ENCODE measurements at places on chromosomes 13 and 19.

DNA sequence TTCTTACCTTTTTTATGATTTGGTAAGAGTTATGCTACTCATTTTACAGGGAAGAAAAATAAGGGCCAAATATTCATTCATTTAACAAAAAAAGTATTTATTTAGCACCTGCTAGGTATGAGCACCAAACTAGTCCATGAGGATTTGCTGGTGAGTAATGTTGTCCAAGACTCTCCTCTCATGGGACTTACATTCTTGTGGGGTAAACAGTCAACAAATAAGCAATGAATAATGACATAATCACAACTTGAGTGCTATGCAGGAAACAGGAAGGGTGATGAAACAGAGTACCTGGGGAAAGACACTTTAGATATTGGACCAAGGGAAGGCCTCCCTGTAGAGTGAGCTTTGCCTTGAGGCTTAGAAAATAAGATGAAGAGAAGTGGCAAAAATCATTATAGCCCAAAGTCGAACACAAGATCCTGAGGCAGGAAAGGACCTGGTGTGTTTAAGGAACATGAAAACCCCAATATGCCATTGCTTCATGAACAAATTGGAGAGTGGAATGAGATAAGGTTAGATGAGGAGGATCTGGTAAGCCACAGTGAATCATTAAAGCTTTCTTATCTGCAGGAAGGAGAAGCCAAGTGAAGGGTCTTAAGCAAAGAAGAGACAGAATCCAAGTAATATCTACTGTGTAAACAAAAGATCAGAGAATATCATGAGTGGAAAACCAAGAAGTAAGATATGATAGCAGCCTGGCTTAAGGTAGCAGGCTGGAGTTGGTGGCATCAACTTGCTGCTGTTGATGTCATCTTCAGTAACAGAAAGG, 294.5 kb upstream of the NBEA start:
- DNase-seq = no peak

- DNase-seq = no peak
Observed at GRCh38 chr19:55392820-55393761, 7.4 kb downstream of the RPL28 start.

- no peak for DNase-seq
Observed at GRCh38 chr13:96822895-96823294, 171.4 kb downstream of the OXGR1 start.

DNA sequence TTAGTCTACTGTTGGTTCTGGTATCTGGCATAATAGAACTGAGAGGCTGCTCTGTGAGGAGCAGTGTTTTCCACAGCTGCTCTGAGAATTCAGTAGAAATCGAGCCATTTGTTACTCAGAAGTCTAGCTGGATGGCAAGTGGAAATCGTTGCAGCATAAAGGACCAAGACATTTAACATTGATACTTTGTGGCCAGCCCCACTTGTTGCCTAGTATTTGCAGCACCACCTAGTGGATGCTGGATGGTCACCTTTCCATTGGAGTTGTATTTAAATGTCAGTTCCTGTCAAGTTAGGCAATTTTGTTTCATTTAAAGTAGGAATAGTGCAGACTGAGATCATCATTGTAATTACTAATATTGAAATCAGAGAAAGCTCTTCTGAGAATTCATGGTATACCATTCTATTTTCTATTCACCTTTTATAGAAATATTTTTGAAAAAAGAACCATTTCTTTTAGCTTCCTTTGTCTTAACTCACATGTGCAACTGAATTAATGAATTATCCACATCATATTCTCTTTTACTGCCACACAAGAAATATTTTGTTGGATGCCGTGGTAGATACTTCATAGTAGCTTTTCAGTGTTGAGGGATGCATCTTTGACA, 64.6 kb downstream of the PDS5B start:
- DNase-seq = peak; percentile 67

GRCh38 chr19:2060884-2061494, 9.9 kb upstream of the MKNK2 start:
- peak; percentile 57 for DNase-seq

DNA sequence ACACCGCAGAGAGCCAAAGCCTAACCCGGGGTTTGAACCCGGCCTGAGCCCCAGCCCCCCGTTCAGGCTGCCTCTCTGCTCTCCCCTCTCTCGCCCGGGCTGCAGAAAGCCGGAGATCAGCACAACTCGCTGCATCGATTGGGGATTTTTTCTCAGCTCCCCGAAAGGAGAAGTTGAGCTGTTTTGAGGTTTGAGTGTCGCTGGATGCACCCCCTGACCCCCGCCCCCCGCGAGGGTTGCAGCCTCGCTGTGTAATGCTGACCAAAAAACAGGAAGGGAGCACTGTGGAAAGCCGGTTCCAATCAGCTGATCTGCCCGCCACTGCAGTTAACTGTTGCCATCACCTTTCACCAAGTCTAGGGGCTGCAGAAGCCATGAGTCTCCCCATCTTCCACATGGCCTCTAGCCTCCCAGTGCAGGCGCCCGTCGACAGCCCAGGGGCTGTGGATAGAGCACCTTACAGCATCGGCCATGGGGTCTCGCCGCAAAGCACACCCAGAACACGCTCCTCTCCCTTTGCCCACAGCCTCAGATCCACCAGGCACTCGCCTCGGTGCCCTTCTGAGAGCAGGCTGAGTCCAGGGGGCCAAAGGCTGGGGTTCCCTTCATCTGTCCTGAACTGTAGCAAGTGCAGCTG, 34.5 kb downstream of the MYO9B start:
- no peak for DNase-seq

DNA sequence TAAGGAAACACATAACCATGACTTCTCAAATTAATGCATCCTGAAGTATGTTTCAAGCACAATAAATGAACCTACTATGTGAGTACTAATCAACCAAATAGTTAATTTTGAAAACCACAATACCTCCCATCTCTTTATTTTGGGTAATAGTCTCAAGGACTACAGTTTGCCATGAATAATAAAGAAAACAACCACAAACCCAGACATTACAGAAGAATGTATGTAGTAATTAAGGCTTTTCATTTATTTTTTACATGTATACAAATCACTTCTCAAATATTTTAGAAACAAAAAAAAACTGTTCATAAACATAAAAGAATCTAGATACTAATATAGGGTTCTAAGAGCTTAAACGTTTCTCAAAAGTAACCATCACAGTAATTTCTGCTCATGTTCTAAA, 6.8 kb downstream of the KATNAL1 start:
- DNase-seq = no peak

- DNase-seq = peak; percentile 97
Observed at GRCh38 chr19:15836330-15837220, 21.1 kb upstream of the OR10H1 start.

GRCh38 chr13:66659286-66659685, 570.9 kb downstream of the PCDH9 start:
- no peak for DNase-seq

- DNase-seq = no peak
Observed at GRCh38 chr19:18168673-18169381, 4.8 kb upstream of the IFI30 start.

DNA sequence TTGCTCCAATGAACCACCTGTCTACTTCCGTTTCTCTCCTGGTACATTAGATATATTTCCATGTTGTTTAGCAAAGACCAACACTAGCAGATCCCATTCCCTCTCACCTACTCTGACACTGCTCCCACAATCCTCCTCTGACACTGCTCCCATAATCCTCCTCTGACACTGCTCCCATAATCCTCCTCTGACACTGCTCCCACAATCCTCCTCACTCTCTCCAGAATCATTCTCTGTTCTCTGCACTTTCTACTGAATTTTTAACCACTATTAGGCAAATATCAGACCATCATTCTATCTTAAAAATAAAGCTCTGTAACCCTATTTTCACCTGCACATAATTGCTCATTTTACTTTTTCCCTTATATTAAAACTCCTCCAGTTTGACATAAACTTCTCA, 578.5 kb upstream of the PCDH20 start:
- no peak for DNase-seq

DNA sequence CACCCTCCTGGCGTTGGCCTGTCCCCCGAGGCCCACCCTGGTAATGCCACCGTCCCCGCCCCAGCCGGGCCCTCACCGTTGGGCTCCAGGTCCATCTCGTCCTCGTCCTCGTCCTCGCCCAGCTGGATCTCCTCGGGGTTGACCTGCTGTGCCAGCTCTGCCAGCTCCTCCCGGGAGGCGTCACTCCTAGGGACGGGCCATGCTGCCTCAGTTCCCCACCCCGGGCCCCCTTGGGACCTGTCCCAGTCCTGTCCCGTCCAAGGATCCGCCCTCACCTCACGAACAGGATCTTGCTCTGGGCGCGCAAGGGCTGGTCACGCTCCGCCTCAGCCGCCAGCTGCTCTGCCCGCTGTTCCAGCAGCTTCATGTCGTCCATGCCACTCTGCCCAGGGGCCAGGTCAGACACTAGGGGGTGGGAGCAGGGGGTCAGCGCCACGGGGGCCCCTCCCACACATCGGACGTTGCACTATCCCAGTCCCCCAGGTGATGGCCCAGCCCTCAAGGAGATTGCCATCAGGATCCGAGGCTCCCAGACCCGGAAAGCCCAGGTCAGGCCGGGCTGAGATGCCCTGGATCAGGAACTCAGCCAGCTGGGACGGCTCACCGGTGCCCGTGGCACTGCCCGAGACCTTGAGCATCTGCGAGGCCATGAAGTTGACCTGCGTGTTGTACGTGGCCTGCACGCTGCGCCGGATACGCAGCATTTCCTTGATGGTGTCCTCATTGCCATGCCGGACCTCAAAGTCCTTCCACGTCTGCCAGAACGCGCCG, 9.5 kb downstream of the XAB2 start:
- no peak for DNase-seq

- no peak for DNase-seq
Observed at GRCh38 chr13:51347099-51347498, 7.6 kb downstream of the SERPINE3 start.

DNA sequence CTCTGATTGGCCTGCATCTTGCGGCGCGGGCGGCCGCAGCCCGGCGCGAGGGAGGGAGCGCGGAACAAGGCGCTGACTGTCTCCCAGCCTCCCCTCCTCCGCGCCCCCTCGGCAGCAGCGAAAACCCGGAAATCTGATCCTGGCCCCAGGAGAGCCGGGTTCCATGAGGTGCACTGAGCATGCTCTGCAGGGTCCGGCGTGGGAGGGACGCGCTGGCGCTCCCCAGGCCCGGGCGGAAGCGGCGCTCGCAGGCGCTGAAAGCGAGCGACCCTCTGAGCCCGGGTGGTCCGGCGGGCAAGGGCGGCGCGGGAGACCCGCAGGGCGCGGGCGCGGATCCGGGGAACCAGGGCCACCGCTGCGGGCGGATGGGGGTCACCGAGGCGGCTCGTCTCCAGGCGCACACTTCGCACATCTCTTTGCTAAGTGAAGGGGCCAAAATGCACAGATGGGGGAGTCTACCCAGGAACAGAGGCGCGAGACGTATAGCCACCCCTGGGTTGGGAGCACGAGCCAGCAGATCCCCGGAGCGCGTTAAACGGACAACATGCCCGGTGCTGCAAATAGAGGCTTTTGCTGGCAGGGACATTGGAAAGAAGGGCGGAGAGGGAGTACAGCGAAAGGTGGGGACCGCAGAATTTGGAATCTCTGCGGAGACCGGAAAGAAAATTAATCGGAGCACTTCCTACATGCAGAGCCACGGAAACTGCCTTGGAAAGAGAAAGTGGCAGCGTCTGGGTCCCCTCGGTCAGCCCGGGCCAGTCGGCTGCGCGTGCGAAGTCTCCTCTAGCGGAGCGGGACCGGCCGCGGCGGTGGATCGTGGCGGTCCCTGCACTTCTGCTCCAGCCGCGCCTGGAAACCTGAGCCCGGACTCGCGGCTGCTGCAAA, 510 bp upstream of the PCDH9 start:
- DNase-seq = peak; percentile 88

DNA sequence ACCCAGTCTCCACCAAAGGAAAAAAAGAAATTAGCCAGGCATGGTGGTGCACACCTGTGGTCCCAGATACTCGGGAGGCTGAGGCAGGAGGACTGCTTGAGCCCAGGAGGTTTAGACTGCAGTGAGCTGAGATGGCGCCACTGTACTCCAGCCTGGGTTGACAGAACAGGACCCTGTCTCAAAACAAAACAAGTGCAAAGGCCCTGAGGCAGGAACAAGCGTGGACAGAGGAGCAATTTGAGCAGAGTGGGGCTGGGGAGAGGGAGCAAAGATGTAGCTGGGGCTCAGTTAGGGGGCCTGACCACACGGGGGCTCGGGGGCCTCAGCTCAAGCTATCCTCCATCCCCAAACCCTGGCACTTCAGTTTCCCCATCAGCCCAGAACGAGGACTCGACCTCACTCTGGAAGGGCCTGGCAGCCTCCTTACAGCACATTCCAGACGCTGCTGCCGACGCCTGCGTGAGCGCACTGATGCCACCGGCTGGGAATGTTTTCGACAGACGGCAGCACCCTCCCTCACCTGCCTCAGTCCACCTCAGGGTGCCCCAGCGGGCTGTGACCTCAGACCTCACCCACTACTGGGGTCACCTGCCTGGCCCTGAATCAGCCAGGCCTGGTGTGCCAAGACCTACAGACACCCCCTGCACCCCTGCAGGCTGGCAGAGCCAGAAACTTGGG, 1.8 kb upstream of the POLRMT start:
- no peak for DNase-seq

GRCh38 chr13:32278426-32278825, 36.7 kb downstream of the ZAR1L start:
- DNase-seq = no peak

DNA sequence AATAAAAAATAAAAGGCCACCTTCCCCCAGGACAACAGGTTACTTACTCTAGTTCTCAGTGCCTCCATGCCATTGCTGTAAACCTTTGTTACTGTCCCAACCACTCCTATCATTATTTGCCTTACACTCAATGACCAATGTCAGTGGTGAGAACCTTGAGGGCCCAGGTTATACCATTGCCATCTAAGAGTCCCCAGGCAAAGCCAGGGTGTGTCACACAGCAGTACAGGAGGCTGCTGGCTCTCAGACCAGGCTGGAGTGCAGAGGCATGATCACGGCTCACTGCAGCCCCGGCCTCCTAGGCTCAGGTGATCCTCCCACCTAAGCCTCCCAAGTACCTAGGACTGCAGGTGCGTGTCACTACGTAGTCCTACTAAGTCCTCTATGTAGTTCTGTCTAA, 6.1 kb downstream of the ELAVL1 start:
- no peak for DNase-seq

- DNase-seq = no peak
Observed at GRCh38 chr13:93289053-93289452, 62.4 kb downstream of the GPC6 start.

- no peak for DNase-seq
Observed at GRCh38 chr13:32042551-32042950, 11.0 kb downstream of the FRY start.

DNA sequence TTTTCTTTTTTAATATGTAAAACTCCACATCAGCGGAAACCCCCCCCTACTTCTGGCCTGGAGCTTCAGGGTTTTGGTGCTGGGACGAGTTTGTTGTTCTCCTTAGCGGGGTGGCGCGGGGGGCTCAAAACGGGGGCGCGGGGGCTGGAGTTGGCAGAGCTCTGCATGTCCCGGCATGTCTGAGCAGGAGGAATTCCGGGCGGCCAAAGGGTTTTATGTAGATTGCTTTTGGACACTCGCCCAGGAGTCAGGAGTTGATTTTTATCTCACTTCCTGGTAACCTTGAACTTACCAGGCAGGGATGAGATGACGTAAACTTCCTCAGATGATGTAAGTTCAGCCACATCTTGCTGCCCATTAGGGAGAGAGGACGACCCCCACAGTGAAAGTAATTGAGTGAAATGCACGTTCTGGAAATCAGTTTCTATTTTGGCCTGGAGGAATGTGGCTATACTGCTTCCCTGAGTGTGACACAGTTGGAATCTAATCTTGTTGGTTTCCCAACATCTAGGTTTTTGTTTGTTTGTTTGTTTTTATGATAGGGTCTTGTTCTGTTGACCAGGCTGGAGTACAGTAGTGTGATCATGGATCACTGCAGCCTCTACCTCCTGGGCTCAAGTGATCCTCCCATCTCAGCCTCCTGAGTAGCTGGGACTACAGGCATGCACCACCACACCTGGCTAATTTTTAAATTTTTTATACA, 21.0 kb upstream of the GDF15 start:
- no peak for DNase-seq
